Calu3 (cell line): ENCODE measurements at places on chromosomes 12 and 14. TPM values are rescaled to one million over a fixed set of nuclear protein-coding genes. Genes with fewer than 3 reads are reported as not detected.

DNA sequence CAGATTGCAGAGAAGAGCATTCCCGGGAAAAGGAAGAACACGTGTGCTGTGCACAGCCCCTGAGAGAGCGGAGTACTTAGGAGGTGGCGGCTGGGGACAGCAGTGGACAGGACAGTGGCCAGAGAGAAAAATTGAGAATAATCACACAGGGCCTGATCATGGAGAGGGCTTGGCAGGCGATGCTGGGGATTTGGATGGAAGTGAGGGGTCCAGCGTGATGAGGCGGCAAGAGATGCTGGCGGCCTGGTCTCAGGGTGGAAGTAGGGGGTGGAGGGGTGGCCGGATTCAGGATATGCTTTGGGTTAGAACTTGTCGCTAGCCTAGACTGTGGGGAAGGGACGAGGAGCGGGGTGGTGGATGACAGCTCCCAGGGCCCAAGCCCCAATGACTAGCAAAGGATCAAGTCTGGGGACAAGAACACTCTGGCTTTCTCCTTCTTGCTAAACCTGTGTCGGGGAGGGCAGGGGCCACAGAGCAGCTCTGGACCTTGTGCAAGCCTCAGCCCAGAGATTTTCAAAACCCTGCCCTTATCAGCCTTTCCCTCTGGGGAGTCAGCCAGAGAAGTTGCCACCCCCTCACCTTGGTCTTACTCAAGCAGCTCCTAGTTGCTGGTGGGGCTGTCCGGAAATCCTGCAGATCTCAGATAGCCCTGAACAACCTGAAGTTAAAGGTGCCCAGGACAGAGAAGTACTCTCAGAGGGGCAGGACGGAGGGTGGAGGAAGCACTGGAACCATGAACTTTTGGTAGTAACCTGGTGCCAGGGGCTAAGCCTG lies 1.3 kb downstream of the HVCN1 start:
- DNase-seq = no peak

SLC25A47 gene
- not detected in 2 replicates for total RNA-seq

DNA sequence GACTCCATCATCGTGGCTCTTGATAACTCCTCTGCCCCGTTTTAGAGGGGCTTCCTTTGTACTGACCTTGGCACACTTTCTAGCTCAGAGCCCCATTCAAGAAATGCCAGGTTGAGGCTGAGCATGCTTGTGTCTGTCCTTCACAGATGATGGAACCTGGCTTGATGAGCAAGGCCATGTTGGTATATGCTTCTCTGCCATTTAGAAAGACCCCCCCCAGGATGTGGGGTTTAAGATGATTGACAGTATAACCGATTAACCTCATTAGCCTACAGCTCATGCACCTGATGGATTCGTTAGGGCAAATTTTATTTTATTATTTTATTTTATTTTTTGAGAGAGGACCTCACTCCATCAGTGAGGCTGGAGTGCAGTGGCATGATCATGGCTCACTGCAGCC lies 21.0 kb downstream of the BATF start:
- DNase-seq = no peak

- DNase-seq = no peak
Observed at GRCh38 chr12:47216150-47216677, 136.5 kb upstream of the AMIGO2 start.

DNA sequence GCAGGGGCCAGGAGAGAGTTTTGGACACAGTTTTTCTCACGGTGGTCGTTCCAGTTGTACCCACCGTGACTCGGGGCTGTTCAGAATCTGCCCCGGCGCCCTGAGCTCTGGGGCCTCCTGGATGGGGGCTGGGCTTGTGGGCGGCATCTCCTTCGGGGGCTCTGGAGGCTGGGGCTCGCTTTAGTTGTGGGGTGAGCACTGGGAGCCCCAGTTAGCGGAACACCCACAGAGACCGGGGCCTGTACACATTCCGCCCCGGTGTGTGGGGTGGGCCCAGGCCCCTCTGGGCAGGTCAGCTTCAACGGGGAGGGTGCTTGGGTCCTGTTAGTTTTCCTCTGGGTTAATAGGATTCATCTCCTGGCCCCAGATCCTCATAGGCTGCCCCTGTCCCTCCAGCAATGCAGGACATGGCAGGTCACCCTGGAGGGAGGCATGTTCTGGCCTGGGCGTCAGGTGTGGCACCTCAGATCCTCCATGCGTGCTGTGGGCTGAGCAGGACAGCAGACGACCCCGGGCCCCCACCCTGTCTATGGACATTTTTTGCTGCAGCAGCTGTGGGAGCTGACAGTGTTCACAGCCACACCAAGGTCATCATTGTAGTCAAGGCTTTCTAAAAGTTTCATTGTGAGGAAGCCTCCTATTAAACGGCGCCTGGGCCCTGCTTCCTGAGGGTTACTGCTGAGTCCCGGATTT lies 393.2 kb downstream of the TMEM121 start:
- DNase-seq = no peak
